ENCODE measurements at places on chromosomes 1 and 21. TPM values are rescaled to one million over a fixed set of nuclear protein-coding genes. Genes with fewer than 3 reads are reported as not detected.
A peak's percentile ranks its signal among the peaks of the same experiment; 100 is the strongest.

- DNase-seq = no peak
Observed at GRCh38 chr1:41573194-41573593, 88.7 kb upstream of the EDN2 start.

DNA sequence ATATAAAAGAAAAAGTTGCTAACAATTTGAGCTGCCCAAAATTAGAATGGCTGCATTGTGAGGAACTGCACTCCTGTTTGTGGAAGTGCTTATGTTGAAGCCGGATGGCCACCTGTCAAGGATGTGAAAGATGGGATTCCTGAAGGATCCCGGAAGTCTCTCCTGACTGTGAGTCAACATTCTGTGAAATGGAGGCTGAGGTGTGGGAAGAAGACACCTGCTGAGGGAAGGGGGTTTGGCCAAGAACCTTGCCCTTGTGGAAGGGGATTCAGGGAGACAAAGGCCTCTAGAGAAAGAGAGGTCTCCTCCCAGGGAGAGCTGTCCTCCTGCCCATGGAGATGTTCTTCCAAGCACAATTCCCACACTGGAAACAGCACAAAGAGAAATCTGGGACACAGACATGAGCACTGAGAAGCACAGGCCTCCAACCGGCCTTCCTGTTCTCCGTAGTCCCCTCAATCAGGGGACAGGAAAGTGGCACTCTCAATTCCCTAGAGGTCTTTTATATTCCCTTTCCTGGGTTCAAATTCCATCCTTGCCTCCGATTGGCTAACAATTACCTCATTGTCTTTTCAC lies 70.5 kb downstream of the CD2 start:
- DNase-seq = no peak

GRCh38 chr1:3611170-3612019 lies at the start of gene MEGF6:
Gene MEGF6 (minus strand): TSS chr1:3611508. CDS start chr1:3611268, 240 bp downstream.
- DNase-seq = peak; percentile 75

Gene CCDC185
- not detected for total RNA-seq

- DNase-seq = no peak
Observed at GRCh38 chr1:102365071-102365470, 368.3 kb upstream of the OLFM3 start.

Measured in PC-3 (cell line).